ENCODE measurements at places on chromosomes 5 and 9. TPM values are rescaled to one million over a fixed set of nuclear protein-coding genes. Genes with fewer than 3 reads are reported as not detected.

DNA sequence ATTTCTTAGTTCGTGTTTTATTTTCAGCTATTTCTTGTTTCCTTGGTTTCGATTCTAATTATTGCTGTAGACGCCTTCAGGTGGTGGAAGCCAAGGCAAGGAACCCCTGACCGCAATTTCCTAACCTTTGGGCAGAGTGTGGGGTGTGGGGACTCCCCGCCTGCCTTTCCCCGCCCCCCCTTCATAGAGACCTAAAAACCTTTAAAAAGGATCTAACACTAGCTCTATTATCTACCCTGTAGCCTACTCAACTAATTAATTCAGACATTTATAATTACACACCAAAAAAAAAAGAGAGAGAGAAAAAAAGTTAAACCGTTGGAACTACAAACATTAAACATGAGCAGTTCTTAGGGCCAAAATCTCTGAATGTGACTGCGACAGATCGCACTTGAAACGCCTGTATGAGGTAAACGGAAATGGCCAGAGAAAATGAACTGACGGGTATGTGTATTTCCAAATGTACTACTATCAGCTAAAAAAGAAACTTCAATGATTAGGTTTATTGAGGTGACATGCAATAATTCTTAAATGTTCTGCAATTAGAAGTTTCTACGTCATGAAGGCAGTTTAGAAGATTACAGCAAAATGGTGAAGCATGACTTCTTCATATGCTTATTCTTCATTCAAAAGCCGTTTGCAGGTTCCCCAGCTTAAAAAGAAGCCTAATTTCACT, 19.0 kb upstream of the FER start:
- peak overlapping the region; percentile 95 for H3K27ac ChIP-seq
- H3K4me3 ChIP-seq: peak overlapping the region; percentile 70
- no peaks in the 10 kb centered on the region for H3K36me3 ChIP-seq
- H3K4me1 ChIP-seq: peaks cover 11% of the 10 kb centered on the region
- H3K27me3 ChIP-seq: no peaks in the 10 kb centered on the region

DNA sequence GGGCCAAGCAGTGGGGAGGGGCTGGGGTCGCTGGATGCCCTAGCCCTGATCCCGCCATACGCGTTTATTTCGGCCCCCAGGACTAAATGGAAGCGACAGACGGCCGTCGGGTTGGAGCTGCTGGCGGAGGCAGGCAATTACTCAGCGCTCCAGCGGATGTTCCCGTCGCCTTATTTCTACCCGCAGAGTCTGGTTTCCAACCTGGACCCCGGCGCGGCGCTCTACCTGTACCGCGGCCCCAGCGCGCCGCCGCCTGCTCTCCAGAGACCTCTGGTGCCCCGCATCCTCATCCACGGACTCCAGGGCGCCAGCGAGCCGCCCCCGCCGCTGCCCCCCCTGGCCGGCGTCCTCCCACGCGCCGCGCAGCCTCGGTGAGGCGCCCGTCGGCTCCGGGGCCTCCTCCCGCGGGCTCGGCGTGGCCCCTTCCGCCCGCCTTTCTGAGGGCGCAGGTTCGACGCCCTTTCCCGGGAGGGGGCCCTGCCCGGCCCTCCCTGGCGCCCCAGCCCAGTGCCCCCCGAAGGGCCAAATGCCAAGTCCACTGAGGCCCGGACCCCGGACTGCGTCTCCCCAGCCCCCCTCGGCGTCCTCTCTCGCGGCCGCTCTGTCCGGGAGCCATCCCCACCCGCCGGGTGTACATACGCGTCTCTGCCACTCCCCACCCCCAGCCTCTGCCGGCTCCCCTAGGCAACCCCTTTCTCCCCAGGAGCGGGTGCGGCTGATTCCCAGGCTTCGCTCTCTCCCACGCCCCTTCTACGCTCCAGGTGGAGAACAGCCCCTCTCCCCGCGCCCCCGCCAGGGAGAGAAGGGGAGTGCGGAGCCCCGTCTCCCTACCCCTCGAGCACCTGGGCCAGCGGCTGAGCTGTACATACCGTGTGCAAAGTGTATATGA, 7.0 kb downstream of the BARHL1 start:
- H3K4me1 ChIP-seq: no peaks in the 10 kb centered on the region
- DNase-seq: no peak
- H3K4me3 ChIP-seq: no peak overlapping the region
- peaks cover 96% of the 10 kb centered on the region for H3K27me3 ChIP-seq

GRCh38 chr9:106077731-106078130, 383.4 kb downstream of the TMEM38B start:
- H3K27ac ChIP-seq: no peak overlapping the region
- no peak for DNase-seq
- peaks cover 13% of the 10 kb centered on the region for H3K4me1 ChIP-seq
- no peak overlapping the region for H3K4me3 ChIP-seq
- no peaks in the 10 kb centered on the region for H3K27me3 ChIP-seq
- H3K36me3 ChIP-seq: no peaks in the 10 kb centered on the region

GRCh38 chr9:2317591-2317990, 302.4 kb downstream of the SMARCA2 start:
- no peaks in the 10 kb centered on the region for H3K36me3 ChIP-seq
- H3K4me1 ChIP-seq: no peaks in the 10 kb centered on the region
- no peaks in the 10 kb centered on the region for H3K27me3 ChIP-seq
- DNase-seq: no peak

- H3K4me3 ChIP-seq: no peak overlapping the region
Measured at GRCh38 chr9:75997206-75997605, 106.7 kb downstream of the PCSK5 start.

- no peaks in the 10 kb centered on the region for H3K27me3 ChIP-seq
- H3K36me3 ChIP-seq: no peaks in the 10 kb centered on the region
- H3K4me3 ChIP-seq: no peak overlapping the region
- peaks cover 12% of the 10 kb centered on the region for H3K4me1 ChIP-seq
- no peak overlapping the region for H3K27ac ChIP-seq
- DNase-seq: no peak
Measured at GRCh38 chr9:77903666-77904285, 127.8 kb downstream of the GNAQ start.

- H3K4me3 ChIP-seq: no peak overlapping the region
- no peaks in the 10 kb centered on the region for H3K4me1 ChIP-seq
- DNase-seq: peak; percentile 78
- no peaks in the 10 kb centered on the region for H3K36me3 ChIP-seq
- H3K27me3 ChIP-seq: no peaks in the 10 kb centered on the region
Measured at GRCh38 chr5:149618581-149619248, 37.4 kb downstream of the ARHGEF37 start.

Gene PCDH1
- 0.46 TPM for total RNA-seq

Gene ZCCHC7
- total RNA-seq: 16.3 TPM

Gene PDE6A
- not detected for total RNA-seq

Measured in cardiac muscle cell (in vitro differentiated cells and primary cell).